ENCODE measurements at places on chromosomes 13 and 19. TPM values are rescaled to one million over a fixed set of nuclear protein-coding genes. Genes with fewer than 3 reads are reported as not detected.

DNA sequence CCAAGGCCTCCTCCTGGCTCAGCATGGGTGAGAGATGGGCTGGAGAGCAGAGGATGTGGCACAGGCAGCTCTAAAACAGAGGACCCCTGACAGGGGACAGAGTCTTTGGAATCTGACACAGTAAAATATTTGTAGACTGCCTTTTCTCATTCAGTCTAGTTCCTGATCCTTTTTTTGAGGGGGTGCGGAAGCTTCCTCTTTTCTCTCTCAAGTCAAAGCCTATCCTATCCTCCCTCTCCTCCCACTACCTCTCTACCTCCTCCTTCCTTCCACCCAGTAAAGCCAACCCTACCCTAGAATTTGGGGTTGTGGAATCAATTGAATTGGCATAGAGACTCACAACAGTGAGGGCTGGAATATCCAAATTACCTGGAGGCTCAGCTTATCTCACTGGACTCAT, 82.0 kb downstream of the TEX26 start:
- DNase-seq = no peak

- no peak for DNase-seq
Measured at GRCh38 chr13:30727491-30728355, 7.6 kb upstream of the ALOX5AP start.

DNA sequence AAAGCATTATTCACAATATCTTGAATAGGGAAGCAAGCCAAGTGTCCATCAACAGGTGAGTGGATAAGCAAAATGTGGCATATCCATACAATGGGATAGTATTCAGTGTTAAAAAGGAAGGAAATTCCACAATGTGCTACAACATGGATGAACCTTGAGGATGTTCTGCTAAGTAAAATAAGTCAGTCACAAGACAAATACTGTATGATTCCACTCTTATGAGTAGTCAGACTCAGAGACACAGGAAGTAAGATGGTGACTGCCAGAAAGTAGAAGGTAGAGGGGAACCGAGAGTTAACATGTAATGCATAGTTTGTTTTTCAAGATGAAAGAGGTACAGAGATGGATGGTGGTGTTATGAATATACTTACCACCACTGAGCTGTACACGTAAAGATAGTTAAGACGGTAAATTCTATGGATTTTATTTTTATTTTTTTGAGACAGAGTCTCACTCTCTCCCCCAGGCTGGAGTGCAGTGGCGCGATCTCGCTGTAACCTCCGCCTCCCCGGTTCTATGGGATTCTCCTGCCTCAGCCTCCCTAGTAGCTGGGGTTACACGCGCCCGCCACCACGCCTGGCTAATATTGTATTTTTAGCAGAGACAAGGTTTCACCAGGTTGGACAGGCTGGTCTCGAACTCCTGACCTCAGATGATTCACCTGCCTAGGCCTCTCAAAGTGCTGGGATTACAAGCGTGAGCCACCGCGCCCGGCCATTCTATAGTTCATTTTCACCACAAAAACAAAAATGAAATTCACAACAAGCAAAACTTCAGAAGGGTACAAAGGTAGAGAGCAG, 1.0 kb upstream of the CHAMP1 start:
- DNase-seq = no peak

TMC4 gene
- polyA plus RNA-seq = 2.5 TPM

SIGLECL1 gene
- polyA plus RNA-seq = not detected

DNA sequence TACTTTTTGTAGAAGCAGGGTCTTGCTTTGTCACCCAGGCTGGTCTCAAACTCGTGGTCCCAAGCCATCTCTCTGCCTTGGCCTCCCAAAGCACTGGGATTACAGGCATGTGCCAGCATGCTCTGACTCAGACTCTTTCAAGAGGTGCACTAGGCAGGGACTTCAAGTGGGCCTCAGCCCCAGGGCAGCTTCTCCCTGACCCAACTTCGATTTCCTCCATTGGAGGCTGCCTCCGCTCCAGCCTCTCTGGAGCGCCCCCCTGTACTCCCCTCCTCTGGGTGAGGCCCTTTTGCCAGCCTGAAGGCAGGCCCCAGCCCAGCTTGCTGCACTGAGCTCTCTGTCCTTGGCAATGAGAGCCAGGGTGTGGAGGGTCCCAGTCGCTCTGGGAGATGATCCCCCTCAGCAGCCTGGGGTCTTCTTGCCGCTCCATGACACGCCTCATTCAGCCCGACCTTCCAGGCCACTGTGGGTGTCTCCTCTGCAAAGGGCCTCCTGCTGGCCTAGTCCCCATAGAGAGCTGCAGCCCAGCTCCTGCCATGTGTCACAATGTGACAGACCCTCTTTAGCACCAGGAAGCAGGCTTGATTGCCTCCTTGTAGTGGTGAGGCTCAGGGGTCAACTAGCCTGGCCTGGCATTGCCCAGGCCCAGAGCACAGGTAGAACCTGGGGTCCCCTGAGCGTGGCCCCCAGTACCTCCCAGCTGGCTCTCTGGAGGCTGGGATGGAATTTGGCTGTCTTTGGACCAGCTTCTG, 16.4 kb downstream of the CARM1 start:
- DNase-seq = no peak

GRCh38 chr13:83975655-83976165, 93.4 kb upstream of the SLITRK1 start:
- DNase-seq = no peak

- no peak for DNase-seq
Measured at GRCh38 chr19:15216363-15216762, 15.6 kb upstream of the NOTCH3 start.

DNA sequence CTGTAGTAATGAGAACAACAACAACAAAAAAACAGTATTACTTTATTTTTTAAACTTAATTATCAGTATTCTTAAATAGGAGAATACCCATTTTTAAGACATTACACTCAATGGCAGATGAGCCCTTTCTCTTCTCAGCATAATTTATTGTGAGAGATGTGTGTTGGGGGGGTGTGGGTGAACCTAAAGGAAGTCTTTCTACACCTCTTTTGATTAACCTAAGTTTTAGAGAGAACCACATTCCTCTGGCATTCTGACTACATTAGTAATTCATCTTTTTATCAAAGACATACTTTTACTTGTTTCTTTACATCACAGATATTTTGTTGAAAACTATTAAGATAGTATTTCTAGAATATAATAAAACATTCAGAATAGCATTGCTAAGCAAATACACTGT, 890.9 kb downstream of the PCDH9 start:
- no peak for DNase-seq

DNA sequence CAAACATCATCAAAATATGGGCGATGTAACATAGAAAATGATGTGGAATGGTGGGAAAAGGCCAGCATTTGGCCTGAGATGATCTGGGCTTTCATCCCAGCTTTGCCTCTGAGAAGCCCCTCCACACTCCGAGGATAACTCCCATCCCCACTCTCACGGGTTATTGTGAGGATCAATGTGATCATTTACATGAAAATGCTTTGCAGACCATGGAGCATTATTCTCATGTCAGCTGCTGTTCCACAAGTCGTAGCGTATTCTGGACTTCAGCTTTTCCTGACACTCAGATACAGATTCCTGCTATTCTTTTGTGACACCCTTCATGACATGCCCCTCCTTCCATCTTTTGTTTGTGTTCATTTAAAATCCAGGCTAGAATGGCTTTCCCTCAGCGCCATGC, 86.5 kb downstream of the NUFIP1 start:
- DNase-seq = no peak

DNA sequence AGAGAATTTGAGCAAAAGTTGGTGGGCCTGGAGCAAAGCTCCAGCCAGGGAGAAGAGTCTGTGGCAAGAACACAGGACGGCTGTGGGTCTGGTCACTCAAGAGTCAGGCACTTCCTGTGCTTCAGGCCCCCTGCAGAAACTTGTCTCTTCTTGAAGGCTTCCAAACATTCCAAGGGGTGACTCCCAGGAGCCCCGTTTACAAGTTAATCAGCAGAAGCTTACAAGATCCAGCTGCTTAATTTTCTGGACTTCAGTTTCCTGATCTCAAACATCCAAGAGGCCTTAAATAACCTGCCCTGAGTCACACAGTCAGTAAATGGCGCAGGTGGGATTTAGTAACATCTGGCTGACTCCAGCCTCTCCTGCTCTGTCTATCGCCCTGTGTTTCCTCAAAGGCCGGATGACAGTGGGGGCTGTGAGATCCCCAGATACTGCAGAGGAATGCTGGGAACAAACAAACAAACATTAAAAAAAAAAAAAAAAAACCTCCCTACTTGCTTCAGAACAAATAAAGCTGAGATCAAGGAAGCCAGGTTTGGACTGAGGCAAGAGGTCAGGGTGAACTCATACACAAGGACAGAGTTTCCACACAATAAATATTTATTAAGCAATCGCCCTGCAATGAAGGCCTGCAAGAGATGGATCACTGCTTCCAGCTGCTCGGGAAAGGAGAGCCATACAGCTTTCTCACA, 175.4 kb upstream of the RFC3 start:
- DNase-seq = no peak

DNA sequence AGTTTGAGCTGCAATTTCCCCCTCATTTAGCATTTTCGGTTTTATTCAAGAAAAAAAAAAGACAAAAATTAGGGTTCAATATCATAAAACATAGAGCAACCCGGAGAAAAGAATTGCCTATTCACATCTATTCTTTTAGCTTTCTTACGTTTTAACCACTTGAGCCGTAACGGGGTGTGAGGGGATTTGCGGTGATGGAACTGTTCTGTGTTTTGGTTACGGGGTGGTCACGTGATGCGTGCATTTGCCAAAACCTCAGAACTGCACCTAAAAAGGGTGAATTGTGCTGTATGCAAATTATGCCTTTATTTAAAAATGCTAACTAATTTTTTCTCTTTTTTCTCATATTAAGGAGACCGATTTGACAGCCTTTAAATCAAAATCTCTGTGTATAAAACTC, 22.1 kb downstream of the CLEC11A start:
- no peak for DNase-seq

ZNF45 gene
- 6.3 TPM for polyA plus RNA-seq

CRX gene
- not detected for polyA plus RNA-seq

GRCh38 chr19:54262066-54262465, 5.0 kb upstream of the LILRB5 start:
- no peak for DNase-seq

- DNase-seq = no peak
Measured at GRCh38 chr19:56933014-56933705, 92.6 kb upstream of the PEG3 start.
